ENCODE measurements at places on chromosomes 2 and 18. TPM values are rescaled to one million over a fixed set of nuclear protein-coding genes. Genes with fewer than 3 reads are reported as not detected.

Gene MAL
- polyA plus RNA-seq, result 6.3 TPM

GRCh38 chr2:211426240-211426639 lies 869.8 kb downstream of the CPS1 start:
- DNase-seq, result no peak

DNA sequence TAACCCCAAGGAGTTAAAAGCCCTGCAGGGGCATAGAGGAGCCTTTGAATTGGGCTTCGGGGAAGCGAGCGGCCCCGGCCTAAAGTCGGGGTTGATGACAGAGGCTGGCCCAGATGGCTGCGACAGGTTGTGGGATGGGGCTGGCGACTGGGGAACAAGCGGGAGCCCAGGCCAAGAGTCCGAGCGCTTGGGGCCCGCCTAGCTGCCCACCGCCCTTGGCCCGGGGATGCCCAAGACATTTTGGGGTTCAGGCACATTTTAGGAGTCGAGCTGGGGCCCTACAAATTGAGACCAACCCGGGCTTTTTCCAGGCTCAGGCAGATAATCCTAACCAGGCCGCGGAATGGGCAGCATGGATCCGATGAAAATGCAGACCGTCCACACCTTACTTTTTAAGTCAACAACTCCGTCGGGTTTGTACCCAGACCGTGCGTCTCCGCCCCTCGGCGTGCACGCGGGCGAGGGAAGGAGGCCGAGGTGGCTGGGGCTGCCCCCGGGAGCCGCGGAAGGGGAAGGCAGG lies 507 bp downstream of the RTKN start:
- no peak for DNase-seq

Gene SULT1C4
- polyA plus RNA-seq, result 45.9 TPM

Gene NDC80
- polyA plus RNA-seq, result 24.9 TPM

GRCh38 chr2:71849111-71849510 lies 298.6 kb downstream of the CYP26B1 start:
- no peak for DNase-seq

Gene ASAP2
- polyA plus RNA-seq, result 66.1 TPM

Gene SPHKAP
- 1.9 TPM for polyA plus RNA-seq

DNA sequence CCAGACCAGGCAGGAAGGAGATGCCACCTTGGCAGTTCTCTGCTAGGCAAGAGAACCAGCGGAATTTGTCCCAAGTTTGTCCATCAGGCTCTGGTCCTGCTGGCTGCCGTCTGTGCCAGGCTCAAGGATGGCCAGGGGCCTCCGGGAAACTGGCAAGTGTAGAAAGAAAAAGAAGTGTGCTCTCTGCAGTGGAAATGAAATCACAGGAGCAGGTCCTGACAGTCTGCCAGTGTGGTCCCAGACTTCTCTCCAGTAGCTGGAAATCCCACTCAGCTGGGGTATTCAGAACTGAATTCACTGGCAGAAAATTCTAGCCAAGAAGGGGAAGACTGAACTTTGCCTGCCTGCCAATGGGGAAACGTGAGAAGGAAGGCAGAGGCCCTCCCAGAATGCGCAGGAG lies 91.0 kb downstream of the STPG4 start:
- DNase-seq, result no peak

DNA sequence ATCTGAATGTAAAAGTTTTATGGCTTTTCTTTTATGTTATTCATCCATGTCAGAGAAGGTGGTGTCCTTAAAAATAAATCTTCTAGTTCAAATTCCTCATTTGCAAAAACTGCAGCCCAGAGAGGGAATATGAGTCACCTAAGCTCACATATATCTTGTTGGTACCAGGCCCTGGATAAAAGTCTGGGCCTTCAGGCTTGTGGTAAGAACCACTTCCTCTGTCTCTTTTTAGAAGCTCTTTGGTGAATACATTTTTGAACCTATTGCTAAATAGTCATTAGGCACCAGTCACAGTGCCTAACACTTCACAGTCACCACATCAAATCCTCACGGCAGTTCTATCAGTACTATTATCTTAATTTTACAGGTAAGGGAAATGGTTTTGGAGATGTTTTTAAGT lies 199.2 kb downstream of the KCNS3 start:
- no peak for DNase-seq

DNA sequence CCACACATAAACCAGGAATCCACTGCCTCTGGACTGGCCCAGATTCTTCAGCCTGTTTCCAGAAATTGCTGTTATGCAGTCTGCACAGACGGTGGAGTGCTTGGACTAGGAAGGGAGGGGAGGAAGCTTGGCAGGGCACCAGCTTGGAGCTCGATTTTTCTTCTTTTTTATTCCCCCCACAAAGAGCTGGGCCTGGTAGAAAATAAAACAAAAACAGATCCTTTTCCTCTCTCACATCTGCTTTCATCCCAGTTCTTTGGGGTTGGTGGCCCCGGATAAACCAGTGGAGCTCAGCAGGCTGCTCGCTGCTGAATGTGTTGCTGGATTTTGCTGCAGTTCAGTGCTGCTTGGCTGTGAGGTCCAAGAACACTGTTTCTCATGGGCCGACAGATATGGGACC lies 16.0 kb downstream of the LRRTM1 start:
- DNase-seq, result no peak

Gene MAB21L4
- polyA plus RNA-seq, result 2.5 TPM

Gene STRADB
- 88.0 TPM for polyA plus RNA-seq

Gene TRPM8
- polyA plus RNA-seq, result not detected

Gene HOXD1
- polyA plus RNA-seq, result 3.1 TPM

- DNase-seq, result no peak
Measured at GRCh38 chr2:158998551-158999248, 30.3 kb downstream of the TANC1 start.
